ENCODE measurements at places on chromosomes 3 and 15.

- DNase-seq, result no peak
These were observed 30.2 kb upstream of the ATOSA start for GRCh38 chr15:52709187-52709981.

GRCh38 chr15:78003539-78004008 lies 73.9 kb downstream of the TBC1D2B start:
- no peak for DNase-seq

GRCh38 chr3:107813026-107813425 lies 277.8 kb downstream of the CD47 start:
- peak; percentile 12 for DNase-seq

DNA sequence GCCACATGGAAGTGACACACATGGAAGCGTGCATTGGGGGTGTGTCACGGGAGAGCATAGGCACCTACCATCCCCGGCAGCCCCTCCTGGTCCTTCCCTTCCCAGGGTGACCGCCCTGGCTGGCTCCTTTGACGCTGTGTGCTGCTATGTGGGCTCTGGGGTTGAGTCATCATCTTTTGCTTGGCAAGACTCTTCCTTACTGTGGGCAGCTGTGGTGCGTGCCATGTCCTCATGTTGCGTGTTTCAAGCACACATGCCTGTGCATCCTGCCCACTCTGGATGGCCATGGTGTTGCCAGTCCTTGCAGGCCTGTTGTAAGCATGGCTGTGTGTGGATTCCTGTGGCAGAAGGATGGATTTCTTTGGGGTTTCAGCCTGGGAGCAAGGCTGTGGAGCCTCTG lies 14.0 kb downstream of the PLXNA1 start:
- DNase-seq, result peak; percentile 88

DNA sequence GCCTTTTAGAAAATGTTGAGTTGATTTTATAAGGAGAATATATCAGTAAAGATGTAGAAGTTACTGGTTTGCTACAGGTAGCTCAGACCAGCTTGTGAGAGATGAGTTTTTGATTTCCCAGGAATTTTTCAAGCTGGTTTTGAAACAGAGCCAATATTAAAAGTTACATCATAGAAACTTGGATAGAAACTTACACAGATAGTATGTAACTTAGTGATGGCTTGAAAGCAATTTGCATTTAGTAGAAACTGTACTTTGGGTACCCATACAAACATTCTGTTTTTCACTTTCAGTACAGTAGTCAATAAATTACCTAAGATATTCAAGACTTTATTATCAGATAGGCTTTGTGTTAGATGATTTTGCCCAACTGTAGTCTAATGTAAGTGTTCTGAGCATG lies 93.4 kb downstream of the RBMS3 start:
- DNase-seq, result peak; percentile 9

GRCh38 chr3:45224824-45225464 lies 1.1 kb downstream of the TMEM158 start:
- DNase-seq, result peak; percentile 88

- DNase-seq, result no peak
These were observed 43.5 kb upstream of the LRRC3B start for GRCh38 chr3:26579116-26579515.

GRCh38 chr3:193780810-193781478 lies 187.9 kb downstream of the OPA1 start:
- DNase-seq, result peak; percentile 90

DNA sequence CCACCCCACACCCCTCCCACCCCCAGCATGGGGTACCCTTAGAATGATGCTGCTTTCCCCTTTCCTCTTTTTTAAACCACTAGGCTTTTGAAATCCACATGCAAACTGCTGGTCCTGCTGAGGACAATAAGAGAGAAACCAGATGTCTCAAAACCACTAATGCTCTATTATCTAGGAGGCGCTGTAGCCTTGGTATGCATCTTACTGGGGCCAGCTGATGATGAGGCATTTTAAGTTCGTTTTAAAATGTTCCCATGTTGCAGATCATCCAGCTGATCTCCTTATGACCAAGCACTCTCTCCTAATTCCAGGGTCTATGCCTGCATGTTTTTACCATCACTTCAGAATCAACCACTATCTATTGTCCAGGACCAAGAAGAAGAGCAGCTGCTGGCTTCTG lies 1.3 kb downstream of the NME9 start:
- DNase-seq, result peak; percentile 82

DNA sequence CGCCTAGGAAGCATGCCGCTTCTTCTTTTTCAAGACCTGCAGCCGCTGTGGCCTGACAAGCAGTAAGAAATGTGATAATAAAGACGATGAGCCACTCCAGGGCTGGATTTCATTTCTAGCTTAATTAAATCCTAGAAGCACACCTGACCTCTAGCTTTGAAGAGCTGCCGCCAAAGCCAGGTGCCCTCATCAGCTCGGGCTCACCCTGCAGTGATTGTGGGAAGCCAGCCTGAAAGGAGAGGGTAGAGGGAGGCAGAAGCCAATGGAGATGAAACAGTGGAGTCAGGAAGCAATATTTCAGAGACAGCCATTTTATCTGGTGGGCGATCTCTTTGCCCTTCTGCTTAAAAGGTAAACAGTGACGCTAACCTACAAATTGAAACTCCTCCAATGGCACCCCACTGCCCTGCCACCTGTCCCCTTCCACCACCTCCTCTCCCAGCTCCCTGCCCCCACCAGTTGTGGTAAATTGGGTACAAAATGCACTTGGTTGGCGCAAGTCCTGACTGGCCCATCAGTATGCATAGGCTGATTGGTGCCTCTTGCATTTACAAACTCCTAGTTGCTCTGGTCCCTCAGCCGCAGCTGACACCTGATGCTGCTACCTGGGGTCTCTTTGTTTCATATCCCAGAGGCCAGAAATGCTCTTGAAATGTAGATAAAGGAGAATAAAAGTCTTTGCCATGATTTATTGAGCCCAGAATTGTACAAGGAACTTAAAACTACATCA lies 385.3 kb downstream of the PDCD6IP start:
- DNase-seq, result no peak
